ENCODE measurements at places on chromosomes 1 and 21.
A peak's percentile ranks its signal among the peaks of the same experiment; 100 is the strongest.

DNA sequence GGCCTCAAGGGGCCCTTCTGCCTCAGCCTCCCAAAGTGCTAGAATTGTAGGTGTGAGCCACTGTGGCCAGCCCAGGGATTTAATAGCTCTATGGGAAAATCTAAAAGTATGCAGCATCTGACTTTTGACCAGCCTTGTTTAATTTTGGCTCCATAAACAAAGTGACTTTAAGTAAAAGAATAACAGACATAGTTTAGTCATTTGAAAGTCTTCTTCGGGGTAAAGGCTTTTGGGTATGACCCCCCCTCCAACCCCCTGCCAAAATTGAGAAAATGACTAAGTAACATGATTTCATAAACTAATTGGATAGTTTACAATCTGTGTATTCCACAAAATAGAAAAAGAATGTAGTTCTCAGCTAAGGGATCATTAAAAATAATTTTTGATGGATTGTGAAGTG is 17.0 kb downstream of the GPBP1L1 start:
- no peak for DNase-seq

DNA sequence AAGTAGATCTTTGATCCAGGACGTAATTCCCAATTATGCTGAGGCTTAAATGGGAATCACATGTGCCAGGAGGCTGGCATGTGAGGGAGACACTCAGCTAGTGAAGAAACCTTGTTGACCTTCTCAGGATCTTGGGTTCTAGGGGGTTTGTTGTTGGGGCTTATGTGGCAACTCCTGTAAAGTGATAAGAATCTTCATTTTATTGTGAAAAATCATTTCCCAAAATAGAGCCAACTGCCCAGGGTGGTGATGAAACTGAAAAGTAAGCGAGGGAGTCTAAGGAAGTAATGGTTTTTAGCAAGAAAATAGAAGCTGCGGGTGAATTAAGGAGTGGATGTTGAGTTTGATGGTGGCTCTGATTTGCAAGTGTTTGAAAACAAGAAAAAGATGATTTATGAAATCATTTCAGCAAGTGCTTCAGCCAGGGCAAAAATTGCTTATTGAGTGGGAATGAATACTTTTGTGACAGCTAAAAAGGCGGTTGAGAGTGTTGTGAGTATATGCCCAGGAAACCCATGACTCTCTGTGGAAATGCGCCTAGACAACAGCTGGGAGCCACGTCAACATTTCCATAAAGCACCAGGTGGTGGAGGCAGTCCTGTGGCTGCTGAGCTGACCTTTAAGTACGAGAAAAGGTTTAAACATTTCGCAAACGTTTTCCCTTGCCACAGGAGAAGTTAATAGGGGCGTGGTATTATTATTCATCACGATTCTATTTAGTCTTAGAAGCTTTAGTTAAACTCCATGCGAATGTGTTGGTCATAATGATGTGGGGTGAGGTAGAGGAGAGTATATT is 102.7 kb downstream of the HMGB4 start:
- DNase-seq = no peak

DNA sequence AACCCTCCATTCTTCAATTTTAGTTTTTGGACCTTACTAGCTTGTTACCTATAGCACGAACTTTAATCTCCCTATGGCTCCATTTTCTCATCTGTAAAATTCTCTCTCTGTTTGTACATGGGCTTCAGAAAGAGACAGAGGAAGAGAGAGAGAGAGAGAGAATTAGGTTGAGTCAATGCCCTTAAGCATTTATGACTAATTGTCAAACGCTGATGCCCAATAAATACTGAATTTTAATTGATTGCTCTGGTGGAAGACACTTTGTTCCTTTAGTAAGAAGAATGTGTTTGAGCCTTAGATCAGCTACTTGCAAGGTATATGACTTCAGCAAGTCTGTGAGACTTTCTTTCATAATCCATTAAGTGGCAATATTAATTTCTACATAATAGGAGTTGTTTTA is 743.1 kb upstream of the ADGRL4 start:
- DNase-seq = no peak

DNA sequence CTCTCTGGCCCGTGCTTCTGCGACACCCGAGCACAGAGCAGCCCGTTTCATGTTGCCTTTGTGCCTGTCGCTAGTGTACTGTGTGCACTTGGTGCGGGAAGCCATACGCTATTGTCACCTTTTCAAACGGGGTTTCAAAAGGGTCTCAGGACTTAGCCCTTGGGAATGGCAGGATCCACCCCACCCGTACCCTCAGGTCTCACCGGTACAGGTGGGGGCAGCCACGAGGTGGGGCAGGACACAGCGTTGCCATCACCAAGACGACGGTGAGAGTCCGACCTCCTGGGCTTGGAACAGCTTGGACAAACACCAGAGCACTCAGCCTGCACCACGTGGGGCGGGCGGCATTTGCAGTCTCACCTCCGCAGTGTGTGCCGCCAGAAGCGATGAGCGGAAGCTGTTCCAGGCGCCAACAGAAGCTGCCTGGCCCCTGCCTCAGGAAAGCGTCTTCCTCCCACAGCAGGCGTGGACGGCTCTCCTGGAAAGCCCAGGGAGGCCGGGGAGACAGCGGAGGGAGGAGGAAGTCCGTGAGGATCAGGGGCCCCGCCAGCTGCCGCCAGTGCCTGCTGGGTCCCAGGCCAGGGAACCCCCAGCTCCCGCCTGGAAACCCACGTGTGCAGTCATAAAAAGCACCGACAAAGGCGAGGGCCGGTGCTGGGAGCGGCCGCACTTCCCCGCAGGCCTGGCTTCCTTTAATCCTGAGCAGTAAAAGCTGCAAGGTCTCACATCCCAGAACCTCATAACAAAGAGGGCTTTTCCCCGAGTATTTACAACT is 131.3 kb upstream of the ARHGEF16 start:
- DNase-seq = no peak

DNA sequence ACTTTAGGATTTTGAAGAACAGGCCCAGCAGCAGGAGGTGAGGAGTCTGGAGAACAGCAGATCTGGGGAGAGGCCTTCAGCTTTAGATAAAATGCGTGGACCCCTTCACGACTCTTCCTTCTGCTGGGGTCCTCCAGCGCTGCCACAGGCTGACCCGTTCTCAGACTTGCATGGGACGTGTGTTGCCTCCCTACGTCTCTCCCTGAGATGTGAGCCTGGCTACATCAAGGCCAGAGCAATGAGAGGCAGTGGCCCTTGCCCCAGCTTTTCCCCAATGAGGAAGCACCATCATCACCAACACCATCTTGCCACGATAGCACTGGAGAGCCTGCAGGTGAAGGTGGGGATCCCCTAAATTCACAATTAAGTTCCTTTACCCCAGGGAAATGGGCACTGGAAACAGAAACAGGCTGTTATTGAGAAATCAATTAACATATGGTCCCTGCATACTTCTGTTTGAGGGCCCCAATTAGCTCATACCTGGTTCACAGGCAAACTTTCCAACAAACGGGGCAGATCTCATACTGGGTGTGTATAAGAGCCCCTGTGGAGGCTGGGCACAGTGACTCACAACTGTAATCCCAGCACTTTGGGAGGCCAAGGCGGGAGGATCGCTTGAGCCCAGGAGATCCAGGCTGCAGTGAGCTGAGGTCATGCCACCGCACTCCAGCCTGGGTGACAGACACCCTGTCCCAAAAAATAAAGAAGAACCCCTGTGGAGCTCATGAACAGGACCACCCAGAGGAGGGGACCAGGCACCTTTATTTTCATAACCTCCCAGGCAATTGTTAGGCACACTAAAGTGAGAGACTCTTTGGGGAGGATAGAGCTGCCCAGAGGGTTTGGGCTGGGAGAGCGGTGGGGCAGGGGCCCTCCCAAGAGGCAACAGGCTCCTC is 12.1 kb upstream of the ADAMTSL4 start:
- DNase-seq = no peak

DNA sequence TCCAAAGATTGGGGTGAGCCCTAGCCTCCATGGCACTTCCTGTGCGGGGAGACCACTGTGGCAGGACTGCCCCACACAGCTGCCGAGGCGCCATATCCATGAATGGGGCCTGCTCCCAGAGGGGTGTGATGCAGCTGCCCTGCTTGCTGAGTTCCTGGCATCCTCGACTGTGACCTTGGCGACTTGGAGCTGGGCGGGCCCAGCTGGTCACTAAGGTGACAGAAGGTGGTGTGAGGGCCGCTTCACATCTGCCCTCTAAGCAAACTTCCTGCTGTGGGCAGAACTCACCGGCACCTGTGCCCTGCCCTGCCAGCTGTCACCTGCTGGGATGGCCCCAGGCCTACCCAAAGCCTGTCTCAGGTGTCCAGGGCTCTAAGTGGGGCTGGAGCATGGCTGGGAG is 9.0 kb downstream of the TMEM61 start:
- no peak for DNase-seq

DNA sequence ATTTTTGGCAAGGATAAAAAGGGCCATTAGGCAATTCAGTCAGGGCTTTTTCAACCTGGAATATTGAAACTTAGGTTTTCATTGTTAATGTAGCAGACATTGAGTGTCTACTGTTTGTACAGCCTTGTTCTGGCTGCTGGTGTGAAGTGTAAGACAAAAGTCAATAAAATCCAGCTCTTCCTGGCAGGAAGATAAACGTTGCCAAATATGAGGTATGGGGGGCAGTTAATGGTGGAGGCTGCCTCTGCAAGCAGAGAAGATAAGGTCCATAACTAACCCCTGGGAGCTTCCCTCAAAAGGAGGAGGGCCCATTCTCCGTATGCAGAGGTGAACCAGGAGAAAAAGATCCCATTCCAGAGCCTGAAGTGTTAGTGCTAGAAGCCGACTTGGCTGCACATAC is 19.5 kb upstream of the SHE start:
- DNase-seq = no peak

DNA sequence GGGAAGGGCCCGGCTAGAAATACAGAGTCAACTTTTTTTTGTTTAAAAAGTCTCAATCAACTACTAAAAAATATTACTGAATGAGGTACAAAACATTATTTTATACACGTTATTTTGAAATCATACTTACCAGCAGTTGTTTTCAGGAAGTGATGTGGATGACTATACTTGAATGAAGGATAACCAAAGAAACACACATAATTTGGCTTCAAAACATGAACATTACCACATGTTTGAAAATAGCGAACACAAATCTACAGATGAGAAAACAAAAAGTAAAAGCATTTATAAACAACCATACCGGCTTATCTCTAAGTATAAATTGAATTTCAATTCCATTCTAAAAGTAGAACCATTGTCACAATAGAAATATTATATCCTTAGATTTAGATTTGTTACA is 9.0 kb downstream of the DBT start:
- DNase-seq = no peak

DNA sequence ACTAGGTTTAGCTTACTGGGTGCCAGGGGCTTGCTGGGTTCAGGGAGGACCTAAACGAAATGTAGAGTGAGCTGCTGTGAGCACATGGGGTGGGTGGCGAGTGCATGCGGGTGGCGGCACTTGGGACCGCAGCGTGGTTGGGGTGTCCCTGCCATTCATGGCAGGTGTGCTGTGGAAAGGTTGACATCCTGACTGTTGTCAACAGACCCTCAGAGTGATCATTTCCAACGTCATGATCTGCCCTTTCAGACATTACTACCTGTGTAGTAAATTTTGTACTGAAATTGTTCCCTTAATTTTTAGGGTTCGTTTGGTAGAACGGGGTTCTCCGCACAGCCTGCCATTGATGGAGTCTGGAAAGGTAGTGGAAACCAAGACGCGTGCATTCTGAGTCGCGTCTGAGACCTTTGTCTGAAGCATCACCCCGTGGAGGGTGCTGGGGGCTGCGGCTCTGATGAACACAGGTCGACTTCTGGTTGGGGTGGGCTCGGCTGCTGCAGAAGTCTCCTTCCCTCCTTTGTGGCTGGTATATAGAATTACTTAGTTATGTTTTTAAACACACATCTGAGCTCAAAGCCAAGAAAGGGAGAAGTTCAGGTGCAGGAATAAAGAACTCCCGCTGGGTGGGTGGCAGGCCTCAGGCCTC is 43.3 kb downstream of the S100B start:
- DNase-seq = no peak

GRCh38 chr1:207499573-207499972 is 3.6 kb downstream of the CR1 start:
- DNase-seq = peak; percentile 20

- DNase-seq = no peak
These were observed 54.1 kb downstream of the CD2 start for GRCh38 chr1:116808200-116808847.

- no peak for DNase-seq
These were observed 80.2 kb downstream of the MAST2 start for GRCh38 chr1:45883658-45884057.

DNA sequence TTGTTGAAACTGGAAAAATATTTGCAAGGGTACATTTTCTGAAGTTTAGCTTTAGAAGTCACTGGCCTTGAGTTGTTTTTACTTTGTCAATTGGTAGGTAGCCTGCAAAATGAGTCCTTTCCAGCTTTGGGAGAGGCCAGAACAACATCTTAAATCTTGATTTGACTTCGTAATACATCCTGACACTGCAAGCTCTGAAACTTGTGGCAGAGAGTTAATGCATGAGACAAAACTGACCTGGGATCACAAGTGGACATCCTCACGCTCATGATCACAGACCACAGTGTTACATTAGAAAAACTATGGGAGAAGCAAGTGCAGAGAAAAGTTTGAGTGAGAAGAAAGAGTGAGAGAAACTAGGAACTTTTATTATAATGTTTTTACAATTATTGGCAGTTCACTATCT is 550.9 kb downstream of the USP25 start:
- DNase-seq = no peak

DNA sequence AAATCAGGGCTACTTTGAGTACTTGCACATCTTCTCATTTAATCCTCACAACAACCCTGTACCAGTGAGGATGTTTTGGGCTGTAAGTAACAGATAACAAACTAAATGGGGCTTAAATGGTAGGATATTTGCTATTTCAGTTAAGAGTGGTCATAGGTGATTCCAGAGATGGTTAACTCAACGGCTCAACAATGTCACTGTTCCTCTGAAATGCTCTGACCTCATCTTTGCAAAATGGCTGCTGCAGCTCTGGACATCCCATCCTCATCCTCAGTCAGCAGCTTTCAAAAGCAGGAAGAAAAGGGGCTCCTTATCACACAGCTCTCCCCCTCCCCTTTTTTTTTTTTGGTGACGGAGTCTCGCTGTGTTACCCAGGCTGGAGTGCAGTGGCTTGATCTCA is 1.5 kb downstream of the LDLRAD2 start:
- no peak for DNase-seq

DNA sequence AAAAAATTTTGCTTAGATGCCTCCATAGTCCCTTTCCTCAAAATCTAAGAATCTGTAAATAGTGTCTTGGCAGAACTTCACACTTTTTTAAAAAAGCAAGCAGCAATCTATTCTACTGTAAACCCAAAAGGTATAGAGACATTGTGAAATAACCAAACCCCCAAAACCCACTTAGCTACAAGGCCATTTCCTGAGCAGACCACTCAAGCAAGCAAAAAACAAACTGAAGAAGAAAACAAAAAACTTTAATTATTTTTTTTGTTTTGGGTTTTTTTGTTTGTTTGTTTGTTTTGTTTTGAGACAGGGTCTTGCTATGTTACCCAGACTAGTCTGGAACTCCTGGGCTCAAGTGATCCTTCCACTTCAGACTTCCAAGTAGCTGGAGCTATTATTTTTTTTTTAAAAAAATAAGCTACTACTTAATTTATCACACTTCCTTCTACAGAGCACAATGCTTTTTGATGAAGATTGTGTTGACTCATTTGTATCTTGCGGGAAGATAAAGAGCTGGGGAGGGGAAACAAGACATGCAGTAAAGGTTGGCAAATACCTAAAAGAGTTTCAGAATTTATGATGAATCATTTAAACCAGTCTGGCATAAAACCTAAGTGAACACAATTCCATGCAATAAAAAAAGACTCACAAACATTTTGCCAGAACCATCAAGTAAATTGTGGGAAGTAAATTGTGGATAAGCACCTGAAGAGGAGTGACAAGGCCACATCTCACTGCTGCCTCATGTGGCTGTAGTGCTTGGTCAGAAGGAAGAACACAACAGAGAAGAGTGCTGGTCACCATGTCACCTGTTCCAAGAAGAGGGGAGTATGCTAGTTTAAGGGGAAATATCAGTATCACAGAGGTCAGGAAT is 2.7 kb upstream of the PTPN22 start:
- DNase-seq = no peak
